ENCODE measurements at places on chromosomes 12 and 14.
A peak's percentile ranks its signal among the peaks of the same experiment; 100 is the strongest.

GRCh38 chr12:27865421-27865820 lies 85.4 kb upstream of the MANSC4 start:
- no peak for DNase-seq

DNA sequence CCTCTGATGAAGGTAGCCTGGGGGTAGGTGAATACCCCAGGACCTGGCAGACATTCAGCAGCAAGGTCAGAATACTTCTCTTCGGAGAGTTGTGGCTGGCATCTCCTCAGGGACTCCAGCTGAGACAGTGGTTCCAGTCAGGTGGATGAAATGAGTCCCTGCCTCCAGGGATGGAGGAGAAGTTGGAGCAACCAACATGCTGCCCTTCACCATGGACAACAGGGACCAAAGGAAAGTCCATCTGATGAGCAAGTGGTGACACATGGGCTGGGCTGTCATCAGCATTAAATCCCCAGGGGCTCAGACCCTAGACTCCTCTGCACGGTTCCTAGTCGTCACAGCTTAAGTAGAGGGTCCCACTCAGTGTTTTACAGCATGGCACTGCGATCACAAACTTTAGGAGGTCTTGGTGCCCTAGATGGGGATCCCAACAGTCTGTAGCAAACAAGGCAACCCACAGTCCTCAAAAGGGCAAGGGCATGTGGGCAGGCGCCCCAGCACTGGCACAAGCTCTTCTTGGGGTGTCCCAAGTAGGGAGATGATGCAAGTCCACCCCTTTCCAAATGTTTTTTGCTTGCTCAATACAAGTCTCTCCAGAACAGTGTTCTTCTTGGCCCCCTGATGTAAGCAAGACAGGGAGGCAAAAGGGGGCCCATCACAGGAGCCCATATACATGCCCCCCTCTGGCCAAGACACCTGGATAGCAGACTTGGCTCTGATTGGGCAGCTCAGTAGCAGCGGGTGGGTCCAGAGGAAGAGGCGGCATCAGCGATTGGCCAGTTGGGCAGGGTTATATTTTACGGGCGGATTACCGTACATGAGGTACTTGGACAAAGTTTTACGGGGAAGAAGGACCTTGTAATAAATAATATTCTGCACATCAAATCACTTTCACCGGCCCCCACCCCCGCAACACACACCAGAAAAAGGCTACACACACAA lies 10.8 kb upstream of the CDH24 start:
- DNase-seq: no peak

DNA sequence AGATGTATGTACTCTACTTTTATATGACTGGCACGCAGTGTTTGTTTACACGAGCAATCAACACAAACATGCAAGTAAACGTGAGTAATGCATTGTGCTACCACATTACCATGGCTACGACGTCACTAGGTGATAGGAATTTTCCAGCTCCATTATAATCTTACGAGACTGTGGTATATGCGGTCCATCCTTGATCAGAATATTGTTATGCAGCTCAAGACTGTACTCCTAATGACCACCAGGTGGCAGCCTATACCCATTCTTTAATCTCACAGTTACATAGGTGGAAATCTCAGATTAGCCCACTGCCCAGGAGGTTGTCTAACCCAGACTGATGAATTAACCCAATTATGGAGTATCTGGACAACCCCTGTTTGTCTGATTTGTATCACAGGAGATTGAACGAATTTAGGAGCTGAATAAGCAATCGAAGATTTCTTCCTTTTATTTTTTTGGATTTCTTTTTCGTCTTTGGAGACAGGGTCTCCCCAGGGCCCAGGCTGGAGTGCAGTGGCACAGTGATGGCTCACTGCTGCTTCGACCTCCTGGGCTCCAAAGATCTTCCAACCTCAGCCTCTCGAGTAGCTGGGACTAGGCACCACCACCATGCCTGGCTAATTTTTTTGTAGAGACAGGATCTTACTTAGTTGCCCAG lies 8.7 kb upstream of the TESPA1 start:
- DNase-seq: peak; percentile 65

DNA sequence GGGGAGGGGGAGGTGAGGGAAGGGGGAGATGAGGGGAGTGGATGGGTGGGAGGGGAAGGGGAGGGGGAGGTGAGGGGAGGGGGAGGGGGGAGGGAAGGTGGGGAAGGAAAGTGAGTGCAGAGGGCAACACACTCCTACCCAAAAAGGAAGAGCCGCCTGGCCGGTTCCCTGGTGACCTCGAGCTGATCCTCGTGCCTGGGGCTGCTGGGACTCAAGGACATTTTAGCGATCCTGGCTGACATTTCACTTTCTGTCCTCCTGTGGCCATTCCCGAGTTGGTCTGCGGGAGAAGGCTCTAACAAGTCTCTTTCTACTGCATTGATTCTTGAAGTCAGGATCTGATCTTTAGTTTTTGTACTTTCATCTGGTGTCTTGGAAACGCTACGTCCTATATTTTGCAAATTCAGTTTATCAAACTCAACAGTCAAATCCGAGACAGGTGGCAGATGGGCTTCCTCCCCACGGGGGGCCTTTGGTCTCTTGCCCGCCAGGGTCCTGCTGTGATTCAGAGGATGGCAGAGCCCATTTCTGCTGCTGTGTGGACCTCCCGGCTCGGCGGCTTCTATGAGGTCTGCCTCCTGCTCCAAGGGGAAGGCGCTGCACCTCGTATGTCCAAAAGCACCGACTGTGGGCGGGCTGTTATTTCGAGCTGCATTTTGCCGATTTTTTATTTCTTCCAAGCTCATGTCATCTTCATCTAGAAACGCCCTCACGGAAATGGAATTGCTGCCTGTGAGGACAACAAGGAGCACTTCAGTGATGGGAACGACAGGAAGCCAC lies 19.1 kb downstream of the PGAM5 start:
- no peak for DNase-seq

GRCh38 chr14:77752799-77753516 lies 8.0 kb downstream of the SNW1 start:
- DNase-seq: no peak

- no peak for DNase-seq
Observed at GRCh38 chr12:39402922-39403321, 40.0 kb downstream of the KIF21A start.

GRCh38 chr14:56590535-56590960 lies 10.9 kb downstream of the TMEM260 start:
- DNase-seq: no peak

DNA sequence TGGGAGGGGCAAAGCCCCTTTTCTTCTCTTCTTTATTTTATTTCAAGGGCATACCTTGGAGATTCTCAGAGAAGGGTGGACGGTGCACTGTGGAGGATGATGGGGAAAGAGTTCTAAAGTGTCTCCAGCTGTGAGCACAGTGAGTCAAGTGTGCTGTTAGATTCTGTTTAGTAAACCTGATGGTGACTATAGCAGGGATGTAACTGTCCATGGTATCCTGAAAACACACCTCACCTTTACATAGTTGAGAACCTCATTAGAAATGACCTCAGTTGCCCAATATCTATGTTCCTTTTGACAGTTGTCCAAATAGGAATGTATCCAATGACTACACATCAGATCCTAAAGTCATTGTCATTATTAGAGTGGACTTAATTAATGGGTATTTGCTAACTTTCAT lies 38.0 kb downstream of the CNTN1 start:
- no peak for DNase-seq

GRCh38 chr14:78767436-78767835 lies 597.3 kb downstream of the NRXN3 start:
- no peak for DNase-seq

DNA sequence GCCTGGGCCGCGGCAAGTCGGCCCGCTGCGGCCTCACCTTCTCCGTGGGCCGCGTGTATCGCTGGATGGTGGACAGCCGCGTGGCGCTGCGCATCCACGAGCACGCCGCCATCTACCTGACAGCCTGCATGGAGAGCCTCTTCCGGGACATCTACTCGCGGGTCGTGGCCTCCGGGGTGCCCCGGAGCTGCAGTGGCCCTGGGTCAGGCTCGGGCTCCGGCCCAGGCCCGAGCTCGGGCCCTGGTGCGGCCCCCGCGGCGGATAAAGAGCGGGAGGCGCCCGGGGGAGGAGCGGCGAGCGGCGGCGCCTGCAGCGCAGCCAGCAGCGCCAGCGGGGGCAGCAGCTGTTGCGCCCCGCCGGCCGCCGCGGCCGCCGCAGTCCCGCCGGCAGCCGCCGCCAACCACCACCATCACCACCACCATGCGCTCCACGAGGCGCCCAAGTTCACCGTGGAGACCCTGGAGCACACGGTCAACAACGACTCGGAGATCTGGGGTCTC lies 226.2 kb upstream of the CRY1 start:
- DNase-seq: no peak

- no peak for DNase-seq
Observed at GRCh38 chr12:15627995-15628945, 160.9 kb downstream of the EPS8 start.

DNA sequence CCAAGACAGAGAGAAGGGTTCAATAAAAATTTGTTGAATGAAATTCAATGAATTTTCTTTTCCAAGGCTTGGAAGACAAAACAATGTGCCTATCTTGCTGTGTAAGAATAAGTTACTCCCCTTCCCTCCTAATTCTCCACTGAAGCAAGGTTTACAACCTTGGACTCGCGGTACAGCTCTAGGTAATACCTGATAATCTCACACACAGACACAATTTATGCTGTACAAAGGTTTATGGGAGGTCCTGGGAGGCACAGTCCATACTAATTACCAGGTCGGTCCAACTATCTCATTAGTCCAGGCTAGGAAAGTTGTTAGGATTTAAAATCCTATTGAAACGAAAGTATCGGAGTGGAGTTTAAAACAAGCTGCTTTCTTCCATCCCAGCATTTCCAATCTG lies 42.6 kb downstream of the NELL2 start:
- no peak for DNase-seq

DNA sequence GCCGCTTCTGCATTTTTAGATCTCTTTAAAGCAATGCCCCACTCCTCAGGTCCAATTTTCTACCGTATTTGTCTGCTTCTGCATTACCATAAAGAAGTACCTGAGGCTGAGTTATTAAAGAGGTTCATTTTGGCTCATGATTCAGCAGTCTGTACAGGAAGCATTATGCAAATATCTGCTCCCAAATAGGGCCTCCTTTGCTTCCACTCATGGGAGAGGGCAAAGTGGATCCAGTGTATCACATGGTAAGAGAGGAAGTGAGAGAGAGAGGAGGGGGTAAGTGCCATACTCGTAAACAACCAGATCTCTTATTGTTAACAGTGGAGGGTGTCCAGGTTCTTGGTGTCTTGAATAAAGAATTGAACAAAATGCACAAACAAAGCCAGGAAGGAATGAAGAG lies 316.1 kb upstream of the SEL1L start:
- DNase-seq: no peak

GRCh38 chr14:76289276-76289675 lies 86.7 kb upstream of the ESRRB start:
- DNase-seq: no peak

GRCh38 chr12:51401900-51402299 lies 10.7 kb upstream of the GALNT6 start:
- no peak for DNase-seq

DNA sequence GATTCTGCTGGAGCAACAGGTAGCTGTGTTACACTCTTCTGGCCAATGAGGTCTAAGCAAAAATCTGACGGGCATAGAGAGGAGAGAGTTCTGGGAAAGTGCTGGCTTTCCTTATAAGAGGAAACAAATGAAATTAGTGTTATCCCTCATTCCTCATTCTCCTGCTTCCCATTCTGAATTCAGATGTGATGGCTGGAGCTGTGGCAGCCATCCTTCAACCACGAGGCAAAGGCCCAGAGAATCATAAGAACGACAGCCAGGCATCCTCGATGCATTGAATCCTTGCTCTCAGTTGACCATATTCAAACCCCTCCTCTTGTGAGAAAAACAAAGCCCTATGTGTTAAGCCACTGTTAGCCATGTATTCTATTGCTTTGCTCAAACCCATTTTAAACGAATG lies 27.5 kb upstream of the RIMBP2 start:
- DNase-seq: no peak

DNA sequence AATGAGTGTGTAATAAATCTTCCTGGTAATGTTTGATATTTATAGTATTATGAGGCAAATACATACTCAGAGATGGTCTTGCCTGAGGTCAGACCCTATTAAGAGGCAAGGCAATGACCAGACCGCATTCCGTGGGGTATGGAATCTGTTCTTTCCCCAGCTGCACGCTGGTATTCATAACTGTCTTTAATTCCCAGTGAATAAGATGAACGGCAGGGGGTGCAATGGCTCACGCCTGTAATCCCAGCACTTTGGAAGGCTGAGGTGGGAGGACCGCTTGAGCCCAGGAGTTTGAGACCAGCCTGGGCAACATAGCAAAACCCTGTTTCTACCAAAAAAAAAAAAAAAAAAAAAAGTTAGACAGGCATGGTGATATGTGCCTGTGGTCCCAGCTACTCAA lies 44.6 kb downstream of the ERO1A start:
- no peak for DNase-seq

DNA sequence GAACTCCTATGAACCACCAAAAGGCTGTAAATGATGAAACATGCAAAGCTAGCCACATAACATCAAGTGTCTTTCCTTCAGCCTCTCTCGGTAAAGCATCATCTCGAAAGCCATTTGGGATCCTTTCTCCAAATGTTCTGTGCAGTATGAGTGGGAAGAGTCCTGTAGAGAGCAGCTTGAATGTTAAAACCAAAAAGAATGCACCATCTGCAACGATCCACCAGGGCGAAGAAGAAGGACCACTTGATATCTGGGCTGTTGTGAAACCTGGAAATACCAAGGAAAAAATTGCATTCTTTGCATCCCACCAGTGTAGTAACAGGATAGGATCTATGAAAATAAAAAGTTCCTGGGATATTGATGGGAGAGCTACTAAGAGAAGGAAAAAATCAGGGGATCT lies 61.2 kb downstream of the ATG14 start:
- no peak for DNase-seq

GRCh38 chr12:52508211-52508610 lies 12.0 kb downstream of the KRT5 start:
- no peak for DNase-seq

- DNase-seq: no peak
Observed at GRCh38 chr14:101284711-101285110, 276.6 kb upstream of the DIO3 start.

- DNase-seq: no peak
Observed at GRCh38 chr12:69645031-69645430, 34.3 kb upstream of the LRRC10 start.

DNA sequence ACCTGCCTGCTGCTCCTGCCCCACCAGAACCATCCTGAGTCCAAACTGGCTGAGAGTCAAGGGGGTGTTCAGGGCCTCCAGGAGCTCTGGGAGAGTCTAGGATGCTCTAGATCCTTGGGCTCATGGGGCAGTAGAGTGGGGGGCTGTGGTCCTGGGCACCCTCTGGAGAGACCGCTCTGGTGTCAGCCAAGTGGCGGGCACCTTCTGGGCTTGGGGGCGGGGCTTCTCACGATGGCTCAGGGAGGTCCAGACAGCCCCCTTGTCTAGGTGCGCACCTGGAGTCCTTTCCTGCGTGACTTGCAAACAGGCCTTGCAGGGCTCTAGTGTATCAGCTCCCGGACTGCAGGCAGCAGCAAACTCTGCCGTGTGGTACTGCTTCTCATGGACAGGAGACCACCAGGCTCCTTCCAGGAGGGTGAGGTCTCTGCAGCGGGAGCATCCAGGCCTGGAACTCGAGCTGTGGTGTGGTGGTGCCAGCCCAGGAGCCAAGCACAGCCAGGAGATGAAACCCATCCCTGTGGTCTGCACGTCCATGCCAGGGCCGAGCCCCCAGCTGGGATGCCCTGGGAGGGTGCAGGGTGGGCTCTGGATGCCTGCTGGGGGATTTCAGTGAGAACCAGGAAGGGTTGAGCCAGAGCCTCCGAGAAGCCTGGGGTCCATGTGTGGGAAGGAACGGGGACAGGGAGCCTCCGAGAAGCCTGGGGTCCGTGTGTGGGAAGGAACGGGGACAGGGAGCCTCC lies 15.0 kb downstream of the PACS2 start:
- no peak for DNase-seq

GRCh38 chr12:94277426-94278000 lies 129.1 kb downstream of the PLXNC1 start:
- no peak for DNase-seq

GRCh38 chr12:122081083-122081696 lies 2.6 kb downstream of the MLXIP start:
- no peak for DNase-seq

Measured in muscle of arm (tissue), 14 donors.